Renal cortical epithelial cell (primary cell): ENCODE measurements at places on chromosomes 7 and 10. TPM values are rescaled to one million over a fixed set of nuclear protein-coding genes. Genes with fewer than 3 reads are reported as not detected.
A peak's percentile ranks its signal among the peaks of the same experiment; 100 is the strongest.

DNA sequence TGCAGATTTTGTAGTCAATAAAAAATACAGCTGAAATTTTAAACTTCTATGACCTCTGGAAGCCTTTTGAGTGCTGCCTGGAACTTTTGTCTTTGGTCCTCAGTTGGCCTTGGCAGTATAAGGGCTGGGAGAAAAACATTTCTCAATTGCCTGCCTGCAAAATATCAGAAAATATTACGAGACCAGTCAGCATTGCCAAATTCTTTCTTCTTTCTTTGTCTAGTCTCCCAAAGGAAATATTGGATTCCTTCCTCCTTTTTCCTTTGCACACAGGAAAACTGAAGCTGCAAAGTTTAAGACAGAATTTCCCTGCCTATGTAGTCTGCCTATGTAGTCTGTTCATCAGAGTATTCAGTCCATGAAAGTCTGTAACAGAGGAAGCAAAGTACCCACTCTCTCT is 95.9 kb downstream of the CHRM2 start:
- no peak for DNase-seq

DNA sequence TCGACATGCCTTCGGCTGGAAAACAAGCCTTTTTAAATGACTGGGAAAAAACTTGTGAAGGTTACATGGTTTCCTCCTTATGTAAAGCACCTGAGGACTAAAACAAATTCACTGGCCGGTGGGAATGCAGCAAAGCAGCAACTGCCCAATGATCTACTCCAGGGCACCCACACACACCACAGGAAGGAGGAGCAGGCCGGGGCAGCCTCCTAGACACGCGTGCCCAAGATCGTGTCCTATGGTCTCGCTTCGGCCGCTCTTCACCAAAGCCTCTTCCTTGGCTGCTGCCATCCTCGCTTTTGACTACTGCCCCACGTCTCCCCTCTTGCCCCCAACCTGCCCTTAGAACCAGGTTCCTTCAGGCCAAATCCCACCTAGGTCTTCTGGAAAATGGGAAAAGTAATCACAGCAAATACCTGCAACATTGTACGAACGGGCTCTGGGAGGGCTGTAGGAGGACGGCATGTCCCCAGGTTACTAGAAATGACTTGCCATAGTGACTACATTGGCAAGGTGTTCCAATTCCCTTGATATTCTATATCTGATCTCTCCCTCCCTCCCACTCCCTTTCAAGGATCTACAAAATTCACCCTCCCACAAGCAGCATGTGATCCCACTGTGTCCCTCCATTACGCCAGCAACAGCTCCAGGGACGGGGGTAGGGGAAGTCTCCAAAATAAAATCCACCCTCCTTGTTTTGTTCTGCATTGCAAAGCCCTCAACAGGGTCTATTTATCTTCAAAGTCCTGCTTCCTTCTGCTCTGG is 84.9 kb downstream of the RNF216 start:
- DNase-seq, result no peak

DNA sequence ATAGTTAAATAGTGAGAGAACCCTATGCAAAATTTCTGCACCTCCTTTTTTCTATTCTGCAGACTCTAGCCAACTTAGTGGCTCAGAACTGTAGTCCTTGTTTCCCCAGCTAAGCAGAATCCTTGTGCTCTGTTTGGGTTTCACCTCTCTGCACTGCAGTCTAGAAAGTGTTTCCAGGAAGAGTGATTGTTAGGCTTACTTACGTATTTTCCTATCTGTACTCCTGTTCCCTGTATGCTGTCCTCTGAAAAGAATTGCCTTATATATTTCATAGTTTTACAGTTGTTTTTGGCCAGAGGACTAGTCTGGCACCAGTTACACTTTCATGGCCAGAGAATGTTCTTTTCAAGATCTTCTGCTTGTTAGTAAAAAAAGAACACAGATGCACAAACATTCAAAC is 154.6 kb upstream of the POT1 start:
- DNase-seq, result no peak

- no peak for DNase-seq
These were observed 25.5 kb downstream of the DDC start for GRCh38 chr7:50539725-50540124.

DNA sequence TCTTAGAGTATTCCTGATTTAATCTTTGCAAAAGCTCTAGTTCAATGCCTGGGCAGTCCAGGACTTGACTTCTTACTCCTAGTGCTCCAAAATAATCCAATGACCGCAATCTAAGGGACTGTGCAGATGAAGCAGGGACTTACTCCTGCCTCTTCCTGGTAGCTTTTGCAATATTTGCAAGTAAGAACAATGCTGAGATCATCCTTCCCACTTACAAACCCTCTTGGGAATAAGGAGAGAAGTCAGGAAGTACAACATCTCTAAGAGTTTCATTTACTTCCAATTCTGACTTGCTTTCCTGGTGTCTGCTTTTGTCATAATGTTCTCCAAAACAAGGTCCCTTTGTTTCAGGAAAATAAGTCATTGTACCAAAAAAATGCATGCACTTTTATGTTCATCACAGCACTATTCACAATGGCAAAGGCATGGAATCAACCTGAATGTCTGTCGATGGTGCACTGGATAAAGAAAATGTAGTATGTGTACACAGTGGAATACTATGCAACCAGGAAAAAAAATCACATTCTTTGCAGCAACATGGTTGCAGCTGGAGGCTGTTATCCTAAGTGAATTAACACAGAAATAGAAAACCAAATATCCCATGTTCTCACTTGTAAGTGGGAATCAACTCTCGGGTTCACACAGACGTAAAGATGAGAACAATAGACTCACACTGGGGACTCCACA is 7.1 kb upstream of the KCNMA1 start:
- DNase-seq, result no peak

DNA sequence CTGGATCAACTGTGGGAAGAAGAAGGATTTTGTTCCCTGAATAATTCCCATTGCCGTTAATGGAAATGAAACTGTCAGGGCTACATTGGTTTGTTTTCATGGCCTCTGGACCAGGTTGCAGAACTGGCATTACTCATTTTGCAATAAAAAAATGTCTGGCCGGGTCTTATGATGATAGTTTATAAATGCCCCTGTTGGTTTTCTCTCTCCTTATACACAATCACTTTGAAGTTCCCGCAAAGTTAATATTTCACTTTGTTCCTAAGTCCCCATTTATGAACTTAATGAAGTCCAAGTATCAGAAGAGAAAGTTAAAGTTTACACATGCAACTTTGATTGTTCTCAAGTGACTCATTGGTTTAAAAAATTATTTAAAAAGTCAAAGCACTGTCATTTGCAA is 150.7 kb upstream of the PRR15 start:
- peak; percentile 100 for DNase-seq

DNA sequence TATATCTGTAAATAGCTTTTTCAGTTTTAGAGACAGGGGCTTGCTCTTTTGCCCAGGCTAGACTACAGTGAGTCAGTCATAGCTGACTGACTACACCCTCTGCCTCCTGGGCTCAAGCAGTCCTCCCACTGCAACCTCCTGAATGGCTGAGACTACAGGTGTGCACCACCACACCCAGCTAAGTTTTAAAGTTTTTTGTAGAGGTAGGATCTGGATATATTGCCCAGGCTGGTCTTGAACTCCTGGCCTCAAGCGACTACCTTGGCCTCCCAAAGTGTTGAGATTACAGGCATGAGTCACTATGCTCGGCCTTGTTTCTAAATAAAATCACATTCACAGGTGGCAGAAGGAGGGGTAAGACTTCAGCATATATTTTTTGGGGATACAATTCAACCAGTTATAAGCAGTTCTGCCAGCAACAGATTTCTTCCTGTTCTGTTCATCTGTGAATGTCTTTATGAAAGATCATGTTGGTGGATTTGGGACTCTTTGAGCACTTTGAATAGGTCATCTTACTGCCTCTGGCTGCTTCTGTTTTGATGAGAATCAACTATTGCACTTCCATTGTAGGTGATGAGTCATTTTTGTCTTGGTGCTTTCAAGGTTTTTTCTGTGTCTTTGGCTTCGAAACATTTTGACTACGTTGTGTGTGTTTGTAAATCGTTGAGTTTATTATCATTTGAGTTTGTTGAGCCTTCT is 15.7 kb downstream of the RBM33 start:
- no peak for DNase-seq

DNA sequence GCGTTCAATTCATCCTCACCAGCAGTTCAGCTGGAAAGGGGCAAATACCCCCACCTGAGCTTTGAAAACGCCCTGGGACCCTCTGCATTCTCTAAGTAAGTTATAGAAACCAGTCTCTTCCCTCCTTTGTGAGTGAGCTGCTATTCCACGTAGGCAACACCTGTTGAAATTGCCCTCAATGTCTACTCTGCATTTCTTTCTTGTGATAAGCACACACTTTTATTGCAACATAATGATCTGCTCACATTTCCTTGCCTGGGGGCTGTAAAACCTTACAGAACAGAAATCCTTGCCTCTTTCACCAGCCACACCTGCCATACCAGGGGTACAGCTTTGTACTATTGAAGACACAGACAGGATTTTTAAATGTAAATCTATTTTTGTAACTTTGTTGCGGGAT is 155.8 kb upstream of the LANCL2 start:
- DNase-seq, result no peak

DNA sequence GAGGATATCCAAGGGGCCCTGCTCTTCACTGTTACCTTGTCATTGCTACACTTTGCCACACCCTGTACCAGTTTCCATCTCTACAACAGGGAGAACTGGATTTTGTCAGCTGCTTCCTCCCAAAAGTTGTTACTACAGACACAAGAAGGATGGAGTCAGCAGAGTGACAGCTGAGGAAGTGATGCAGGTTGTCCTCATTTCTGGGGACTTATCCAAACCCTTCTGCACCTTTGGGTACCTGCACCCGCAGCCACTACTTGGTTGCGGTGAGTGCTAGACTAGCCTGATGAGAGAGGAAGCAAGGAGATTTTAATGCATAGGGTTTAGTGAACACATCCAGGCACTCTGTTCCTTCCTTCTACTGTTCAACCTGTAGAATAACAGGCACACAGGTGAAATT is 281.0 kb downstream of the RPS24 start:
- no peak for DNase-seq

DNA sequence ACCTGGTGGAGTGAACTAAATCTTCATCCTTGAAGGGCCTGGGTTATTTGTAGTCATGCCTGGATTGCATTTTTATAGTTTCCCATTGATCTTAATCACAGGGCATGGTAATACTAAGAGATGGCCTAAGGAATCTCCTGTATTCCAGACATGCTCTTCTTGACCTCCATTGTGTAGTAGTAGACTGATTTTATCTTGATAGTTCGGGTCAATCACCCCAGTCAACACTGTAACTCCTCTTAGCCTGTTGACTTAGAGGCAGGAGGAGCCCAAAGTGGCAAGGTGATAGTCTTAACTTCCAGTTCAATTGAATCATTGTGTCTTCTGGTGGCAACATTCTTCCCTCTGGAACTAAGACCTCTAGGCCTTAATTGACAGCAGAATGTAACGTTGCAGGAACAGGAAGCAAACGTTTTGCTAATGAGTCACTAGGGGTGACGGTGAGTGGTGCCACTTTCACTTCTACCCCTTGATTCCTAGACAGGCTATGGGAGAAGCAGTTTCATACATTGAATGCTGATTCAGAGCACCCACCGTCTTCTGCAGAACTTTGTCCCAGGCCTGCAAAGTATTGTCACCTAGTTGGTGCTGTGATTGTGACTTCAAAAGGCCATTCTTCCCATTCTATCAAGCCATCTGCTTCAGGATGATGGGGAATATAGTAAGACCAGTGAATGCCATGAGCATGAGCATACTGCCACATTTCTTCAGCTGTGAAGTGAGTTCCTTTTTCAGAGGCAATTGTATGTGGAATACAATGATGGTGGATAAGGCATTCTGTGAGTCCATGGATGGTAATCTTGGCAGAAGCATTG is 24.0 kb upstream of the PAPSS2 start:
- DNase-seq, result peak; percentile 96

DNA sequence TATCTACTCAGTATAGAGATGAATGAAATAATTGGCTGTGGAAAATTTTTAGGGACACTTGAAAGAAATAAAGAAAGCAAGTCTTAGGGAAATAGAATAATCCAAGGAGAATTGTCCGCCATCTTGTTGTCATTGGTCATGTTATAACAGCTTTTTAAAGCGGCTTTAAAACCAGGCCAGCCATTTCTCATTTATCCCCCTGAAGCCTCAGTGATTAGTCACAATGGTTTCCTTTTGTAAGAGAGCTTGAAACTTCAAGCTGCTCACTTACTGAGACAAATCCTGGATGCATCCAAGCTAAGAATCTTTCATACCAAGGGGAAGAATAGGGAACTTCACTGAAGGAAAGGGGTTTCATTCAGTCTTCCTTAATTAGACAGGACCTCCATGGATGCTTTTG is 67.9 kb downstream of the SGCE start:
- DNase-seq, result no peak

DNA sequence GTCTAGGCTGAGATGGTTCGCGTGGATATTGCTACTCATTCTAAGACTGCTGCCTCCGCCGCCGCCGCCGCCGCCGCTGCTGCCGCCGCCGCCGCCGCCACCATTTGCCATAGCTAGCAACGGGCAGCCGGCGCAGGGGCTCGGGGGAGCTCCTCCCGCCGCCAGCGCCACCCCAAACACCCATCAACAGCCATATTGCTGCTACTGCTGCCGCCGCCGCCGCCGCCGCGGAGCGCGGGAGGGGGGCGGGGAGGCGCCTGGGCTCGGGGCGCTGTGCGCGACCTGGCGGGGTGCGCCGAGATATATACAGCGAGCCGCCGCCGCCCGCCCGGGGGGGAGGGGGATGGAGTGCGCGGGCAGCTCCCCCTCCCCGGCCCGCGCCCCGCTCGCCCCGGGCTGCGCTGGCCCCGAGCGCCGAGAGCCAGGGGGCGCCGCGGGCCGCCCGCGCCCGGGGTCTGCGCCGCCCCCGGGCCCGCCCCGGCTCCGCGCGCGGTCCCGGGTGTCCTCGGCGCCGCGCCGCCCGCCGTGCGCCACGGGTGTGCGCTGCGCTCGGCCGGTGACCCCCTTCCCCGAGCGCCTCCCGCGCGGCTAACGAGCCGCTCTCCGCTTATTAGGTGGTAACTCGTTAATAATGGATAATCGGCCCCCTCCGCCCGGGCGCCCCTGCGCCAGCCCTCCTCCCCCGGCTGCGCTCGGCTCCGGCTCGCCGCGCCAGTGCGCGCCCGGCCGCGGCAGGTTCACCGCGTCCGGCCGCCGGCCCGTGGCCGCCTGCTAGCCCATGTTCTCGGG is at the start of gene KCNMA1:
Gene KCNMA1 (minus strand): TSS at position 277 of the 789 bp plus-strand sequence.
- no peak for DNase-seq

DNA sequence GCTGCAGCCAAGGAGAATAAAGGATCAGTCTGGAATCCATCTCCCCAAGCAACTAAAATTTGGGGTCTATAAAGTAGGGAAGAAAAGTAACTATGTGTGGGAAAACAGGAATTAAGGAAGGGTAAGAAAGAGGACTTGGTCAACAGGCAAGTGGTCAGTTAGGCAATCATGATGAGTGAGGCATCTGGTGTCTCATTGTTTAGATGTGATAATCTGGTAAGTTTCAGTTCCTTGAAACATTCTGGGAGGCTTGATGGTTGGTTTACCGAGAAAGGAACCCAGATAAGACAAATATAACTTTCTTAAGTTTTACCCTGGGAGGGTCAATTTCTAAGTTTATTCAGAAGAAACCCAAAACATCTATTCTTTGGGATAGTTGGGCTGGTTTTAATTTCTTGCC is 22.3 kb downstream of the HYAL4 start:
- DNase-seq, result no peak

Gene IRF5
- 5.4 and 7.7 TPM in 2 replicates for total RNA-seq

Gene FAM237B
- total RNA-seq, result not detected in 2 replicates

Gene TAS2R41
- total RNA-seq, result not detected in 2 replicates

Gene IFIT1B
- total RNA-seq, result not detected in 2 replicates
